ENCODE measurements at places on chromosomes 5 and 9.

DNA sequence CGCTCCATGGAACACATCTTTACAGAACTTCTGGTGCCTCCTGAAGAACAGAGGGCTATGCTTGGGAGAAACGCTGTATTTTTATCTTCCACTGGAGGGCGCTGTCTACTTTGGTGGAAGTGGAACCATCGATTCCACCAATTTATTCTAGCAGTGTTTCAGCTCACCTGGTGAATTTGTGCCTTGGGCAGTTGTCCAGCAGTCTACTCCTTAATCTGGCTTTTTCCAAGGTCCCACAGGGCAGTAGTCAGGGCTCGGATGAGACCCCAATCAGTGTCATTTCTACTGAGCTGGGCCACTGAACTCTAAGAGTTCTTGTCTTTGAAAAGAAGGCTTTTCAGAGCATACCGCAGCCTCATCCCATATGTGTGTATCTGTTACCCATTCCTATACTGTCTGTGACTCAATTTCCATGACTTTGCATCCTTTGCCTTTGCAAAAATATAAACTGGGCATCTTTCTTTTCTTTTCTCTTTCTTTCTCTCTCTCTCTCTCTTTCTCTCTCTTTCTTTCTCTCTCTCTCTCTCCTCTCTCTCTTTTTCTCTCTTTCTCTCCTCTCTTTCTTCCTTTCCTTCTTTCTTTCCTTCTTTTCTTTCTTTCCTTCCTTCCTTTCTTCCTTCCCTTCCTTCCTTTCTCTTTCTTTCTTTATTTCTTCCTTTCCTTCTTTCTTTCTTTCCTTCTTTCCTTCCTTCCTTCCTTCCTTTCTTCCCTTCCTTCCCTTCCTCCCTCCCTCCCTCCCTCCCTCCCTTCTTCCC, 138.4 kb upstream of the ZNF618 start:
- peak; percentile 25 for DNase-seq

DNA sequence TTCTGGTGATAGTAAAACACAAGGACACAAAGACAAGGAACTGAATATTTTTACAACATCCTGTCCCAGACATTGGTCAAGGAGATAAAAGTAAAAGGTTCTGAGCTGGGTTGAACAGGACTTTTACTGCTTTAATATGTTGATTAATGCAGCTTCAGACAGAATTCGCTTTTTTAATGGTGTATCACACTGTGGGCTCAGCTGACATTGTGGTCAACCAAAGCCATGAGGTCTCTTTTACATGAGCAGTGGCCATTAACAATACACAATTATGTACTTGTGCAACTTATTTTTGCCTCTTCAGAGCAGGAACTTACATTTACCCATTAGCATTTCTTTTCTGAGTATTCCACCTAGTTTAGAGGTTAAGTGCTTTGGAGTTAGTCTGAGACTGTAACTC, 22.8 kb upstream of the ERBIN start:
- no peak for DNase-seq

DNA sequence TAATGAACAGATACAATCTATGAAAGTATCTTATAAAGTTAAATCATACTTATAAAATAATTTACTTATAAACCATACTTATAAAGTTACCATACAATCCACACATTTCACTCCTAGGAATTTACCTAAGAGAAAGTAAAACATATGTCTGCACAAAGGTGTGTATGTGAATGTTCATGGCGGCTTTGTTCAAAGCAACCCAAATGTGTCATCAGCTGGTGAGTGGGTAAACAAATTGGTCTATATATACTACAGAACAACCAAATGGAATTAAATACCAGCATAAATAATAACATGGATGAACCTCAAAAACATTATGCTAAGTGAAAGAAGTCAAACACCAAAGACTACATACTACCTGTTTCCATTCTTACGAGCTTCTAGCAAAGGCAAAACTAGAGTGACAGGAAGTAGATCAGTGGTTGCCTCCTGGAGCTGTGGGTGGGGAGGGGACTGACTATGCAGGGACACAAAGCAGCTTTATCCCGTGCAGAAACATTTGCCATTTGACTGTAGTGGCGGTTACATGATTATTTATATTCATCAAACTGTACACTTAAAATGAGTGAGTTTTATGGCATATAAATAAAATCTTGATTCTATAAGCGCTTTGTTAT, 10.6 kb downstream of the TRAF1 start:
- DNase-seq, result peak; percentile 64

DNA sequence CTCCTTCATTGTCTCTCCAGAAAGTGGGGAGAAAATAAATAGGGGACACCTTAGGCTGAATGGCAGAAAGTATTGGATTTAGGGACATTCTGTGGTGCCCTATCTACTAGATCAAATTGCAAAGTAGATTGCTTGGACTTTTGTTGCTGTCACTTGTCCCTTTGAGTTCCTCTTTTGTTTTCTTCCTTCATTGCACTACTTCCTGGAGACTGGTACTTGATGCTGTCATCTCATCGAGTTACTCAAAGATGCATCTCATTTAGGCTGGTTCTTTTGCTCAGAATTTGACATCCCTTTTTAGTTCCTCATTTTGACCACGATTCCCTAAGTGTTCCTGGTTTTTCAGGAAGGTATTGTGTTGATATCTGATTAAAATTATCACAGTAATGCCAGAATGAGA, 137.6 kb downstream of the ADGRV1 start:
- DNase-seq, result no peak

DNA sequence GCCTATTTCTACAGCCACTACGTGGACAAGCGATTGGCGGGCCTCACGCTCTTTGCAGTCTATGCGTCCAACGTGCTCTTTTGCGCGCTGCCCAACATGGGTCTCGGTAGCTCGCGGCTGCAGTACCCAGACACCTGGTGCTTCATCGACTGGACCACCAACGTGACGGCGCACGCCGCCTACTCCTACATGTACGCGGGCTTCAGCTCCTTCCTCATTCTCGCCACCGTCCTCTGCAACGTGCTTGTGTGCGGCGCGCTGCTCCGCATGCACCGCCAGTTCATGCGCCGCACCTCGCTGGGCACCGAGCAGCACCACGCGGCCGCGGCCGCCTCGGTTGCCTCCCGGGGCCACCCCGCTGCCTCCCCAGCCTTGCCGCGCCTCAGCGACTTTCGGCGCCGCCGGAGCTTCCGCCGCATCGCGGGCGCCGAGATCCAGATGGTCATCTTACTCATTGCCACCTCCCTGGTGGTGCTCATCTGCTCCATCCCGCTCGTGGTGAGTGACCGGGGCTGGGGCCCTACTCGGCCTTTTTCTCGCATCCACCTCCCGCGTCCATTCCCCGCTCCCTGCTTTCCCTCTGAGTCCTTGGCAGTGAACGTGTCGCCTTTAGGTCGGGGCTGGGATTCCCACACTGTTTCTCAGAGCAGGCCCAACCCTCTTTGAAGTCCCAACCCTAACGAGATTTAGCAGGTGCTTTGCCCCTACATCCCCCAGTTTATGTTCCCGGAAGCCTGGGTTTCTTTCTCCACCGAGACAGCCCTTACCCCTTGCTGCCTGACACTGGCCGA, 1.8 kb downstream of the PTGER4 start:
- peak; percentile 46 for DNase-seq

DNA sequence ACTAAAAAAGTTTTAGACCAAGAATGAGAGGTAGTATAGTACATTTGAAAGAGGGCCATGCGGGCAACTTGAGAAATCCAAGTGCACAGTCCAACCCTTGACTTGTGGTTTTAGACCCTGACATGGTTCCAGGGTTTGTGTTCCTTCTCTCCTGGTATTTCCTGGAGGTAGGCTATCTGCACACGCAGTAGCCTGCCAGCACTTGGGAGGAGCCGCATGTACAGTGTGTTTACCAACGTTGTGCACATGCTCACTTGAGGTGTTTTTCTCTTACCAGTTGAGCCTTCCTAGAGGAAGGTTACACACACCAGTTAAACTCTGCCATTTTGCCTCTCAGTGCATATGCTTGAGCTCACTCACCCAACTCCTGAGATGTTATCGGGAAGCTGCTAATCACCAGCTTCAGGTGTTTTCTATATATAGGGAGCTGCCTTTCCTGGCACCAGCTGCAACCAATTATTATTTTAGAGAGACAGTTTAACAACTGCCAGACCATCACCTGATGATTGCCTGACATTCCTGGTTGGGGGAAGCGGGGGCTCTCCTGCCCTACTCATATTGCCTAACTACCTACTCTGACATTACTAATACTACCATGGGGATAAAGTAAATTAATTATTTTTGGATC, 593.4 kb upstream of the TUSC1 start:
- no peak for DNase-seq

DNA sequence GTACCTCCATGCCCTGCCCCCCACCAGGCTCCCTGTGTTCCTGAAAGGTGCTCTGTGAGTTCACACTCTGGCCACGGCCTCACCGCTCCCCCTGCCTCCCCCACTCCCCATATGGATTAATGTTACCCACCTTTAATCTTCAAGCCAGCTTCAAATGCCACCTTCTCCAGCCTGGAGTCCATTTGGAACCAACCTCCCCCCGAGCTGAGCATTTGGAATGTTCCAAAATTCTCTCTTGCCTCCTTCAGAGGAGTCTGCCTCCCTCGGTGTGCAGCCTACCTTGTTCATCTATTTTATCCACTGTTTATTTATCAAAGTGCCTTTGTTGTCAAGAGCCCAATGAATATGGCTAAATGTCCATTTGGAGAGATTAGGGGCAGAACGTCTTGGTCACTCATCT, 4.3 kb downstream of the GOLGA2 start:
- DNase-seq, result no peak

DNA sequence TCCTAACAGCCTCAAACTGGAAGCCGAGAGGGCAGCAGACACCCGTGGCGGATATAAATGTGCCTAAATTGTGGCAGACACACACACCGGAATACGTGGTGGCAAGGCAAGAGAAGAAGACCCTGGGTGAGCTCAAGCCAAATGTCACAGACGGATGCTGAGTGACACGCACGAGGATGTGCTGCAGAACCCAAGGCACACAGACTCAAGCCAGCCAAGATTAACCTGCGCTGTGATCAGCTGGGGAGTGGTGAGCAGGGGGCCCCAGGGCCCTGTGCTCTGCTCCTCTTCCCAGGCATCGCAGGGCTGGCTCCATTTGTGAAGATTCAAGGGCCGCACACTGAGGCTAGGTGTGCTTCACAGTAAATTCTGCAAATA, 16.4 kb downstream of the SEMA4D start:
- DNase-seq, result no peak

- no peak for DNase-seq
Measured at GRCh38 chr5:143445776-143446175, 42.3 kb upstream of the NR3C1 start.

DNA sequence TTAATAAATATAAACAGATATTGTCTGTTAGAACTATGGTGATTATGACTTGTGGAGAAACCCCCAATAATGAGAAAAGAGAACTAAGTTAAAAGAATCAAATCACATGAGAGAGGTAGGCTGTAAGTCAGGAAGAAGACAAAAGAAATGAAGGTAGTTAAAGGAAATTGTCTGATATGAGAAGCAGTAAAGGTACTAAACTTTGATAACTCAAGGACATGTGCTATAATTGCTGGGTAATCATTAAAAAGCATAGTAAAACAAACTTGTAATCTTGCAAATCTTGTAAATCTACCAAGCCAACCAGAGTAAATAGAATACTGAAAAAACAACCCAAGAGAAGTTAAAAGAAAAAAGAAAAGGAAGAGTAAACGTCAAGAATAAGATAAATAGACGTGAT, 207.0 kb upstream of the CTNND2 start:
- no peak for DNase-seq

DNA sequence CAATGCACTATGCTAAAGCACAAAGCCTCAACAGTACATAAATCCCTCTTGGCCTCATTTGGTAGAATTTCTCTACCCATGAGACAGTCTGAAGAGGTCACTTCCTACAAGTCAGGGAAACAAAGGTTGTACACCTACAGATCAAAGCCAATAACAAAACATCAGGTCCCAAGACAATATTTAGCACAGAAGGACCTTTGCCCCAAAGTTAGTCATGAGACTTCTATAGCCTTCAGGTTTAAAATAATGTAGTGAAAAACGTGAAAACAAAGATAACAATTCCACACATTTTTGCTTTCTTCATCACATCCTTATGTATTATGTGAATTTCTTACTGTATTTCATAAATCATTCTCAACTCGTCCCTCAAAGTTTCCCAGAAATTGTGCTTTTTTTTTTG, 15.8 kb downstream of the AFF4 start:
- no peak for DNase-seq

DNA sequence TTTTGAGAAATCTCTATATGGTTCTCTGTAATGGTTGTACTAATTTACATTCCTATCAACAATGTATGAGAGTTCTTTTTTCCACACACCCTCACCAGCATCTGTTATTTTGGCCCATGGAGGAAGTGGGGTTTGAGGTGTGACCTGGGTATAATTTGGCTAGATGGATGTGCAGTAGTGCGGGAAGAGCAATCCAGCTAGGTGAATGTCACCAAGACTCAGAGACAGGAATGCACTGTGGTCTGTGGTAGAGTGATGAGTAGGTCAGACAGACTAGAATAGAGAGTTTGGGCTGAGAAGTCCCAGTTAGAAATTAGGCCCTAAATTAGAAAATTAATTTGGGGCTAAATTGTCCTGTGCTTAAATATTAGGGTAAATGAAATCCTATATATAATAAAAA, 32.8 kb upstream of the PIP5K1B start:
- no peak for DNase-seq

- DNase-seq, result no peak
Measured at GRCh38 chr5:115374057-115374775, 77.8 kb upstream of the CCDC112 start.

DNA sequence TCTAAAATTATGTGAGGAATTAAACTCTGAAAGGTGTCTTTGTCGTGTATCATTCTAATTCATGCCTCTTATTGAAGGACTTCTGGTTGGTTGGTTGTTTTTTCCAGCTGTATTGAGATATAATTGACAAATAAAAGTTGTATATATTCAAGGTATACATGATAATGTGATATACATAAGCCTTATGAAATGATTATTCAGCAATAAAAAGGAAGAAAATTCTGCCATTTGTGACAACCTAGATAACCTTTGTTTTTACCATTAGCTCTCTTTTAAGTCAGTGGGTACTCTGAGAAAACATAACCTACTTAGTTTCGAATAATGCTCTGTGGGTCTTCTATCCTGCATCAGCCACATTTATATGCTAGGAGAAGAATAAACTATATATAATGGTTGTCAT, 89.6 kb downstream of the RAB3C start:
- no peak for DNase-seq

DNA sequence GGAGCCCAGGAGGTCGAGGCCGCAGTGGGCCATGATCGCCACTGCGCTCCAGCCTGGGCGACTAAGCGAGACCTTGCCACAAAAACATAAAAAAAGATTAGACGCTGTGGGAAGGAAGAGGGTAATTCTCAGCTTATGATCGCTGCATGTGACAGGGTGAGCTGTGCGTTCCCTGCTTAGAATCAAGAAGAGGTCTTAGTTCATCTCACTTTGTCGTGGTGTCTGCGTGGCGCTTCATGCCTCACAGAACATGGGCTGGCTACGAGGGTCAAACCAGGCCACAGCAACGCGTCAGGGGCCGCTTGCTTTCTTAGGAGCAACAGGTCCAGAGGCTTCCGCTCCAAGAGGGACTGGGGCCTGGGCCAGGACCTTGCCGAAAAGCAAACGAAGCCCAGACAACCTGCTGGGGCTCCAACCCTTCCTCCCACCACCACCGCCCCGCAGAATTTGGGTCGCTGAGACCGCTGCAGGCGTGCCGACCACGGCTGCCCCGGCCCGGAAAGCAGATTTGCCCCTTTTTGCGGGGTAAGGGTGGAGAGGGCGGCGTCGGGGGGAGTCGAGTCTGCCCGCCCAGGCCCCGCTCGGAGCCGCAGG, 10.0 kb upstream of the GRIN1 start:
- no peak for DNase-seq

- no peak for DNase-seq
Measured at GRCh38 chr9:93204470-93205043, 20.6 kb downstream of the WNK2 start.

GRCh38 chr5:141557681-141558136, 61.1 kb downstream of the DIAPH1 start:
- peak; percentile 96 for DNase-seq

GRCh38 chr9:123716339-123716945, 213.5 kb downstream of the DENND1A start:
- no peak for DNase-seq

Data from Ammon's horn (tissue), 1 donor.